ENCODE measurements at places on chromosomes 7 and 10.

- H3K27ac ChIP-seq: no peak overlapping the region
- H3K27me3 ChIP-seq: no peaks in the 10 kb centered on the region
- H3K36me3 ChIP-seq: no peaks in the 10 kb centered on the region
- no peak for DNase-seq
These were observed 55.7 kb downstream of the CELF2 start for GRCh38 chr10:11073410-11073809.

DNA sequence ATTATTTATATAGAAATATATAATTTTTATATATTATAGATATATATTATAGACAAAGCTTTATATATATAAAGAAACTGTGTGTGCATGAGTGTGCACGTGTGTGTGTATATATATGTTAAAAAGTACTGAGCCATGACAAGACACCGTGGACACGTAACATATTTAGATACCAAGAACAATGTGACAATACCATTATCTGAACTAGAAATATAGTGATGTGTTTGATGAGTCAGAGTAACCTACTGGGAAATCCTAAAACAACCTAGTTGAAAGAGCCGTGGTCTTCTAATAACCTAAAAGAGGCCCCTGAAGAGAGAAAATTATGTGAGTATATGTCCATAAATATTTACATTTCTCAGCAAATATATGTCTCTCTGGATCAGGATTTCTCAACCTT is 50.7 kb upstream of the ITGB8 start:
- H3K36me3 ChIP-seq: no peaks in the 10 kb centered on the region
- no peak overlapping the region for H3K27ac ChIP-seq
- H3K4me1 ChIP-seq: no peaks in the 10 kb centered on the region
- no peak for DNase-seq
- no peak overlapping the region for H3K4me3 ChIP-seq
- H3K27me3 ChIP-seq: no peaks in the 10 kb centered on the region

DNA sequence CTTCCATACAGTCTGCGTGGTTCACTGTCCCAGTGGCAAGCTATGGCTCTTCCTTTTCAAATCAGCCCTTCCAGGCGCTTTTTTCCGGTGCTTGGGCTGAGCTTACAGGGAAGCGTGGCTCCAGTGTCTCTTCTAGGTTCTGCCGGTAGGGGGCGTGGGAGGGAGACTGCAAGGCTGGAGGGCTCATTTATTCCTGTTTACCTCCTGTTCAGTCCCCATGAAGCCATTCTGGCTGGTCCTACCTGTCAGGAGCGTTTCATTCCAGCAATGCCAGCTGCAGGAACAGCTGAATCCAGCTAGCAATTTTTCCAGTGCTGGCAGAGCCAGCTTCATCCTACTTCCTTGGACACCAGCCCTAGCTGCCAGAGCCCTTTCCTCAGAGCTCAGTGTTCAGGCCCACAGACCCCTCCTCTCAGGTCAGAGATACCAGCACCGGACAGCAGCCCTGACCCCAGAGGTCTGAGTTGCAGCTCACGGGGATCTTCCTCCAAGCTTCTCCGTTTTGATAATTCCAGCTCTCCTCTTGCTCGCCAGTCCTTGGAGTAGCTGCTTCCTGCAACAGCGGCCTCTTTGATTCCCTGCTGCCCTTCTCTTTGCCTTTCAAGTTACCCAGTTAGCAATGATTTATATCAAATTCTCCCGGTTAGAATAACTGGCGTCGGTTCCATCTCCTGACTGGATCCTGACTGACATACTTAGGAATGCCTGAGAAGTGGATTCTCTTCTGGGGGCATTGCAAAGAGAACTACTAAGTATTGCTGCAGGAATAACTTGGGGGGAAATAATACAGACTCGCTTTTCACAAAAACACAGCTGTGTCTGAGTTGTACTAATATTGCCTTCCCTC is 129.8 kb downstream of the FRMD4A start:
- no peak for DNase-seq
- H3K4me1 ChIP-seq: no peaks in the 10 kb centered on the region
- peaks cover 26% of the 10 kb centered on the region for H3K27me3 ChIP-seq
- no peak overlapping the region for H3K4me3 ChIP-seq

GRCh38 chr10:4283846-4284610 is 499.0 kb upstream of the KLF6 start:
- no peaks in the 10 kb centered on the region for H3K36me3 ChIP-seq
- H3K4me1 ChIP-seq: no peaks in the 10 kb centered on the region
- H3K4me3 ChIP-seq: no peak overlapping the region
- DNase-seq: no peak
- H3K27me3 ChIP-seq: no peaks in the 10 kb centered on the region
- no peak overlapping the region for H3K27ac ChIP-seq

- no peak overlapping the region for H3K27ac ChIP-seq
- no peaks in the 10 kb centered on the region for H3K36me3 ChIP-seq
- no peak overlapping the region for H3K4me3 ChIP-seq
- no peak for DNase-seq
These were observed 126.5 kb upstream of the HABP2 start for GRCh38 chr10:113426181-113426877.

DNA sequence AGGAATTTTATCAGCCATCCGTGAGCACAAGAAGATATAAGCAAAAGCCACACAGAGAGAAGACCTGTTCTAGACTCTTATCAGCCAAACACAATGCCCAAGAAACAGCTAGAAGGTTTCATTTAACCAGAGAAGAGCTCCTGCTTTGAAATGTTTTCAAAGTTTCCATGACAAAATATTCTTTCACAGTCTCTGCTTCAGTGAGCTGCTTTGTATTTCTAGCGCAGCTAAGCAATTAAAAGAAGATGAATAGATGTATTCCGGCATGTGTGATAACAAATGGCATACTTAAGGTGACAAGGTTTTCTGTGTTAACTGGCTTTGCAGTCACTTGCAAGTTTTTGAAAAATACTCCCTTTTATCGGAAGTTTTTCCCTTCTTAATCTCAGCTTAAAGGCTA is 78.9 kb upstream of the NXPH1 start:
- H3K4me1 ChIP-seq: no peaks in the 10 kb centered on the region
- H3K27ac ChIP-seq: no peak overlapping the region
- H3K27me3 ChIP-seq: no peaks in the 10 kb centered on the region
- no peak overlapping the region for H3K4me3 ChIP-seq
- no peak for DNase-seq

DNA sequence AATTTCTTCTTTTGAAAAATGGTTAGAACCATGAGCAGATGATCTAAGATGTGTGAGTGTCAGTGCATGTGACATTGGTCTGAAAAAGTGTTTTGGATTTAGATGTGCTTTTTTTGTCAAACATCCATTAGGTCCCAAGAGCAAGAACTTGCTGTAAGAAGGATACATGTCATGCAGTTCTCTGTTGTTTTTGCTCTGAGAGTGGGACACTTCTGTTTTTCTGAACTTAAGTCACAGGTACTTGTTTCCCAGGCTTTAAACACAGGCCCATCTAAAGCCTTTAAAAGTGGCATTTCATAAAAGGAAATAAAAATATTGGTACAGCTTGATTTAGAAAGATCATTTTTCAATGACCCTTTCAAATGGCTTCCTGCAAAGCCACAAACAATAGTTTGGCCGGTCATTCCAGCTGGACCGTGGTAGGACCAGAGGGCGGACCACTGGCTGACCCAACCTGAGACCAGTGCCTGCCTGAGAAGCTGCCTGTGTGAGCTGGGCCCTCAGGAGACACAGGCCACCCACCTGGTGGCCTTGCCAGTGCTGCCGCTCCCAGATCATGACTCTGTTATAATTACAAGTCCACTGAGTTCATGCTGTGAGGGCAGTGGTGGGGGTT is 92.7 kb downstream of the EEPD1 start:
- H3K27ac ChIP-seq: no peak overlapping the region
- H3K27me3 ChIP-seq: no peaks in the 10 kb centered on the region
- no peak overlapping the region for H3K4me3 ChIP-seq
- DNase-seq: no peak

DNA sequence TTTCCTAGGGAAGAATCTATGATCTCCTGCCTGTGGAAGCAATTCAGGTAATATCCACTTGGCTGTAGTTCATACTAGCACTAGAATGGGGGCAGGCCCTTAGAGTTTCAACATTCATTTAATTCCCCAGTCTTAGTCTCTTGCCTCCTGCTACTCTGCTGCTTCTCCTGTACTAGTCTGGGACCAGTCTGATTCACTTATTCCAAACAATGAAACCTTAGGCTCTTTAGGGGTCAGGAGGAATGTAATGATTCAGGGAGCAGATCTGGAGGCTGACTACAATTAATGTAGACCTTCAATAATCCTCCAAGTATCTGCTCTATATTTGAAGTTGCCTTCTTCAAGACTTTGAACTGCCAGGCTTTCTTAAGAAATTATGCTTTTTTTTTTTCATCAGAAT is 101.8 kb downstream of the GNAT3 start:
- no peaks in the 10 kb centered on the region for H3K27me3 ChIP-seq
- no peak overlapping the region for H3K27ac ChIP-seq
- no peaks in the 10 kb centered on the region for H3K4me1 ChIP-seq
- no peak for DNase-seq
- H3K36me3 ChIP-seq: no peaks in the 10 kb centered on the region

DNA sequence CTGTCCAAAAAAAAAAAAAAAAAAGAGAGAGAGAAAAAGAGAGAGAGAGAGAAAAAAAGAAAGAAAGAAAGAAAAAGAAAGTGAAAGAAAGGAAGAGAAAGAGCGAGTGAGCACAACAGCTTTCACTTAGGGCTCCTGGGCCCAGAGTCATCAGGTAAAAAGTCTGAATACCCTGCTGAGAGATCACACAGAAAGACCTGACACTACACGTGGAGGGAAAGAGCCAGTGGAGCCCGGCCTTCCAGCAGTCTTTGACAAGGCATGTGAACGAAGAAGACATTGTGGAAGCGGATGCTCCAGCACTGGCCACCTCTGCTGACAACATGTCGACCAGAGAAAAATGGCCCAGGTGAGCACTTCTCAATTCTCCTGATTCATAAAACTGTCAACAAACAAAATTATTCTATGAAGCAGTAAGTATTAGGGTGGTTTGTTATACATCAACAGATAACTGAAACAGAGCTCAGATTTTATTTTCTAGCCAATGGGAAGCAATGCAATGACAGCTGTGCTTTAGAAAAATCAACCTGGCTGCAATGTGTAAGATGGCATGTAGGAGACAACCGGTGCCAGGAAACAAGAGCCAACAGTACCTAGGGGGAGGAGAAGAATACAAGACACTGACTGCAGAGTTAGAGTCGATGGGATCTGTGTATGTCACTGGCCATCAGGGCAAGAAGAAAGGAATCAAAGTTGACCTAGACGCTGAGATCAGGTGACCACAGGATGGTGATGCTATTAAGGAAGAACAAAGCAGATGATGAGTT is 4.4 kb downstream of the RNF216 start:
- H3K27me3 ChIP-seq: no peaks in the 10 kb centered on the region
- peaks cover 2% of the 10 kb centered on the region for H3K36me3 ChIP-seq
- H3K4me1 ChIP-seq: peaks cover 62% of the 10 kb centered on the region
- peak overlapping the region; percentile 53 for H3K27ac ChIP-seq
- peak overlapping the region; percentile 1 for H3K4me3 ChIP-seq
- DNase-seq: no peak

- no peaks in the 10 kb centered on the region for H3K4me1 ChIP-seq
- no peak for DNase-seq
- H3K27ac ChIP-seq: no peak overlapping the region
- no peak overlapping the region for H3K4me3 ChIP-seq
- H3K27me3 ChIP-seq: peaks cover 8% of the 10 kb centered on the region
- no peaks in the 10 kb centered on the region for H3K36me3 ChIP-seq
These were observed 11.9 kb downstream of the LRMDA start for GRCh38 chr10:75443362-75443761.

DNA sequence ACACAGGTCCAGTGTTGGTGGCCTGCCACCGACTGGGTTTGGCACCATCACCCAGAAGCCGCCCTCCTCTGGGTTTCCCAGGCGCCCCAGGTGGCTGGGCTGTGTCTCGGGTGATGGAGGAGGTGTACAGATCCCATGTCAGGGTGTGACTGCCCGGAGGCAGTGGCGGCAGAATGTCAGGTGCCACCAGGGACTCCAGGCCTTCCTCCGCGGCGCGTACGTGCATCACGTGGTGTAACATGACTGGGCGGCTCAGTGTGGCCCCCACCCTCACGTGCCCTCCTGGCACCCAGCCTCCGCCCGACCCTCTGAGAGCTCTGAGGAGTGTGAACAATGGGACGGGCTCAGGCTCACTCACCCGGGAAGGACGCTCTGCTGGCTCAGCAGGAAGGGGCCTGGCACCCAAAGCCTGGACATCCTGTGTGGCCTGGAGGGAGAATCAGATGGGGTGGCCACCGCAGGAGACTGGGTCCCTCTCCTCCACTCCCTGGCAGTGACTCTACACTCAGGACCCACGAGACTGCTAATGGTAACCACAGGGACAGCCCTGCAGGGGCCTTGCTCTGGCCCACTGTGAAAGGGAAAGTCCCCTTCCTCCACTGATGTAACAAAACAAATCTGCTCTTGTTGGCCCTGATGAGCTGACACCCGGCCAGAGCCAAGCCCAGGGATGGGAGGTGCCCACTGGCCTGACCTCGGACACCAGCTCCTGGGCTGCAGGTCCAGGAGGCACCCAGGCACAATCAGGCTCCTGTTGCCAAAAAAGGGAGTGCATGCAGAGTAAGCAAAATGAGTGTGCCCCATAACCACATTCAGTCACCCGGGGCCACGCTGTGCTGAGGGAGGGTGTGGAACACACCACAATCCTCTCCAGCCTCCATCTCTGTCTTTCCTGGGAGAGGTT is 164.8 kb downstream of the PRKAG2 start:
- H3K4me3 ChIP-seq: no peak overlapping the region
- H3K27ac ChIP-seq: no peak overlapping the region
- DNase-seq: no peak
- no peaks in the 10 kb centered on the region for H3K36me3 ChIP-seq
- no peaks in the 10 kb centered on the region for H3K4me1 ChIP-seq
- no peaks in the 10 kb centered on the region for H3K27me3 ChIP-seq

DNA sequence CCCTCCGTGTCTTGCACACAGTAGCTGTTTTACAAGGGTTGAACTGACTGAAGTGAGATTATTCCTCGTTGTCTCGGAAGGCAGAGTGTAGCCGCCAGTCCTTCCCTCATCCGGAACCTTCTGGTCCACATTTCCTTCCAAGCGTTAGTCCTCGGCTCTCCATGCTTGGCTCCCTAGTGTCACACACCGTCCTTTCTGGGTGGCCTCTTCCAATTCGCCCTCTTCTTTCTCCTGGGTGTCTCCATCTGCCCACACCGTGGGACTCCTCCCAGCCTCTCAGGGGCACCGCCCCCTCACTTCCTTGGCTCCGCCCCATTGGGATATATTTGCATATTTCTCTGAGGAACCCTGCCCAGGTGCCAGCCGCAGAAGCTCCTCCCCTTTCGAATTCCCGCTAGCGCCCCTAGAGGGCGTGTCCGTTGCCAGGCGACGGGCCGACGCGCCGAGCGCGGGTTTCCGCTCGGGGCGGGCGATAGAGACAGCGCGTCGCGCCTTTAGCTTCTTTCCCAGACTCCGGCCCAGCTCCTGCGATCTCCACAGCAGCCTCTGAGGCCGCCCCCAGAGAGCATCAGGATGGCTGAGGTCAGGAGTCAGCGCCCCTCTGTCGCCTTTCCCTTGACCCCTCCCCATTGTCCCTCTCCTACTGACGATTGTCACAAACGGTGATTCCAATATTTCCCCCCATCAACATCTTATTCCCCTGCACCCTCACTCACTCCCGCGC is at the start of gene CFAP58:
CFAP58 (plus strand) TSS at position 509 of the 724 bp plus-strand sequence; CDS start at position 574, 65 bp downstream.
- H3K27me3 ChIP-seq: no peaks in the 10 kb centered on the region
- H3K4me1 ChIP-seq: peaks cover 27% of the 10 kb centered on the region
- peak; percentile 80 for DNase-seq
